ENCODE measurements at places on chromosomes 4 and X.

DNA sequence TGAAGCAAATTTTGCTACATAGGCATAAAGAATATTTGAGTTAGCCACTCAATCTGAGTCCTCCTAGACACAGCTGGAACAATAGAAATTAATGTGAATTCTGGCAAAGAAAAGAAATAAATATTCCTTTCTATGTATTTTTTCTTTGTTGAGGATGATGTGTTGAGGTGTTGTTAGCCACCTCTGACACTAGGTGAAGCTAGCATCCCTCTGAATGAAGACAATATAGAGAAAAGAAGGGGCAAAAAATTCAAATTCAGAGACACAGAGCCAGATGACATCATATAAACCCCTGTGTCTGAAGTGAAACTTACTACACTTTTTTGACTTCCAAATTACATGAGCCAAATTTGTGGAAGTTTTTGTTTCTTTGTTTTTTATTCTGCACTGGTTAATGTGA lies 34.6 kb upstream of the TMPRSS11D start:
- H3K4me3 ChIP-seq, result no peak overlapping the region
- no peaks in the 10 kb centered on the region for H3K4me1 ChIP-seq
- H3K27ac ChIP-seq, result no peak overlapping the region
- DNase-seq, result no peak
- no peaks in the 10 kb centered on the region for H3K36me3 ChIP-seq
- H3K27me3 ChIP-seq, result no peaks in the 10 kb centered on the region

- H3K36me3 ChIP-seq, result no peaks in the 10 kb centered on the region
- H3K4me1 ChIP-seq, result no peaks in the 10 kb centered on the region
- no peak for DNase-seq
- H3K4me3 ChIP-seq, result no peak overlapping the region
Measured at GRCh38 chr4:113603911-113604310, 157.6 kb downstream of the CAMK2D start.

GRCh38 chr4:173669460-173670179 lies 139.6 kb upstream of the HAND2 start:
- no peaks in the 10 kb centered on the region for H3K36me3 ChIP-seq
- H3K4me1 ChIP-seq, result no peaks in the 10 kb centered on the region
- H3K4me3 ChIP-seq, result no peak overlapping the region
- DNase-seq, result no peak
- H3K27me3 ChIP-seq, result no peaks in the 10 kb centered on the region

DNA sequence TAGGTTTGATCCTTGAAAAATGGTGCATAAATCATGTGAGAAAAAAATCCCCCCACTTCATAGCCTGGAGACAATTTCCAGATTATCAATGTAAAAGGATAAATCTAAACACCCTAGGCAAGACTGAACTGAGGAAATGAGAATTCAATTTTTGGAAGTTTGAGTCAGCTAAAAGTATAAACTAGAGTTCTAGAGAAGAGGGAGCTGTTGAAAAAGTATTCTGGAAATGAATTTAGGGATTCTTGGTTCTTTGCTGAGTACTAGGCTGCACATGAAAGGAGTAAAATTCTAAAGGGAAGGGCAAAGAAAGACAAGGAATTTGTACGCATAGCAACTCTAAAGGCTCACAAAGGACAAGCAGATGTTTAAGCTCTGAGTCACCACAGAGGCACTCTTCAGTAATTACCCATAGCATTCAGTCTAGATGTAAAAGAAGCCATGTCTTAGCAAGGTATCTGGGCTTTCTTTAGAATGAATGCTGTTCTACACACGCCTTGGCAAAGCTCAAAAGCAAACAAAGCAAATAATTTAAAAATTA lies 896.5 kb downstream of the PDHA2 start:
- H3K27ac ChIP-seq, result no peak overlapping the region
- no peak overlapping the region for H3K4me3 ChIP-seq
- no peaks in the 10 kb centered on the region for H3K4me1 ChIP-seq
- DNase-seq, result no peak

DNA sequence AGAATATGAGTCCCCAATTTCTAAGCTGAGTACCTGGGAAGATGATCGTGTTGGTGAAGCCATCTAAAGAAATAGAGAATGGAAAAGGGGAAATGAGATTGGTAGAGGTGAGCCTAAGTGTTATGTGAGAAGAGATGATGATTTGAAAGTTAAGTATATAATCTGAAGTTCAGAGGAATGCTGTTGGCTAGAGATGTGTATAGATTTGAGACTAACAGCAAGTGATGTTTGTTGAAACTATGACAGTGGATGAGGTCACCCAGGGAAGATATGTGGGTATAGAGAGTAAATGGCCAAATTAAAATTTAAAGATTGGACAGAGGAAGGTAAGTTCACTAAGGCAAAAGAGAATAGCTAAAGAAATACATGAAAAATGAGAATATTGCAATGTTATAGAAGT lies 324.2 kb downstream of the MAPK10 start:
- no peaks in the 10 kb centered on the region for H3K27me3 ChIP-seq
- H3K27ac ChIP-seq, result no peak overlapping the region
- H3K4me1 ChIP-seq, result no peaks in the 10 kb centered on the region

GRCh38 chr4:54085284-54085683 lies 14.7 kb upstream of the GSX2 start:
- peaks cover 7% of the 10 kb centered on the region for H3K27me3 ChIP-seq
- H3K27ac ChIP-seq, result no peak overlapping the region
- no peaks in the 10 kb centered on the region for H3K4me1 ChIP-seq
- no peak for DNase-seq

DNA sequence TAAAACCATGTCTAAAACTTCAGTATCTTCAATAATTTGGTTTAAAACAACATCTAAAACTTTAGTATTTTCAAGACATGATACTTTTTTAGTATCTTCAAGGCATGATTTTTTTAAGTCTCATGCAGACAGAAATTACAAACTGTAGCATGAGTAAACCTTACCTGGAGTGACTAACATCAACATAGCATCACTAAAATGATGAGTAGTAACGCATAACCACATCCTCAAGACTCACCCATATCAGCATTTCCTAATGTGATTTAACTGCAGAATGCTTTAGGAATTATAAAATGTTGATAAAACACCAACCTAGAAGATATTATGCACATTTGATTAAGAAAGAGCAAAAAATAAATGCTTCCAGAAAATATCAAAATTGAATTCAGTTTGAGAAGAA lies 19.7 kb upstream of the EDNRA start:
- H3K4me1 ChIP-seq, result no peaks in the 10 kb centered on the region
- no peak overlapping the region for H3K27ac ChIP-seq
- H3K36me3 ChIP-seq, result no peaks in the 10 kb centered on the region
- DNase-seq, result no peak
- H3K4me3 ChIP-seq, result no peak overlapping the region

DNA sequence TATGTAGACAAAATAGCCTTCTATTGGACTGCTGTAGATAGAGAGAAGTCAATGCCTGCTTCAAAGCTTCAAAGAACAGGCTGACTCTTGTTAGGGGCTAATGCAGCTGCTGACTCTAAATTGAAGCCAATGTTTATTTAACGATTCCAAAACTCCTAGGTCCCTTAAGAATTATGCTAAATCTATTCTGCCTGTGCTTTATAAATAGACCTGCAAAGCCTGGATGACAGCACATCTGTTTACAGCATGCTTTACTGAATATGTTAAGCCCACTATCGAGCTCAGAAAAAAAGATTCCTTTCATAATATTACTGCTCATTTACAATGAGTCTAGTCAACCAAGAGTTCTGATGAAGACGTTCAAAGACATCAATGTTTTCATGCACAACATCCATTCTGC lies 54.8 kb upstream of the RBMXL3 start:
- DNase-seq, result no peak
- H3K4me3 ChIP-seq, result no peak overlapping the region

All from K562 (cell line).